ENCODE measurements at places on chromosomes 2 and 18.

DNA sequence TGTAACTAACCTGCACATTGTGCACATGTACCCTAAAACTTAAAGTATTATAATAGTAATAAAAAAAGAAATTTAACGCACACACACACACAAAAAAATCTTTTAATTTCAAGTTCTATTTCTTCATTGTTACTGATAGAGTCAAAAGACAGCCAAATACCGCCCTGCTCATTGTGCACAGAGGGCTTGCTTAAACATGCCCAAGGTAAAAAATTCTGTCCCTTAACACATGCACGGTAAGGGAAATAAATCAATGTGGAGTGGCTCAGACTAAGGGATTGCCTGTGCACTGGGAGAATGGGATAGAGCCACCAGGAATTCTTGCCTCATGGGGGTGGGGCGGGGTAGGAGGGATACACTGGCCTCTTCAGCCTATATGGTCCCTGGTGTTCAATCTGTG lies 468.0 kb downstream of the NUP35 start:
- no peak for DNase-seq

DNA sequence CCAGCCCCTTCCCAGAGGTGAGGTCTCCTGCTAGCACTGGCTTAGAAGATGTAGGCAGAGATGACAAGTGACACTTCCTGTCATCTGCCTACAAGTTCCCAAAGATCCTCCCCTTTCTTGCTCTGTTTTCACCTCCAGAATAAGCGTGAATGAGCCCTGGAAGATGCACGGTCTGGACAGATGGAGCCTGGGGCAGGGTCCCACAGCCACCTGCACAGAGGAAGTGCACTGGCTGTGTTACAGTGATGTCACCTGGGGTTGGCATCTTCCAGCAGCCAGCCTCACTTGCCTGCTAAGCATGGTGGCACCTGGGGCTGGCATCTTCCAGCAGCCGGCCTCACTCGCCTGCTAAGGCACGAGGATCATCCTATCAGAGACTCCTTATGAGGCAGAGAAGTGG lies 32.3 kb downstream of the TMEM18 start:
- no peak for DNase-seq

DNA sequence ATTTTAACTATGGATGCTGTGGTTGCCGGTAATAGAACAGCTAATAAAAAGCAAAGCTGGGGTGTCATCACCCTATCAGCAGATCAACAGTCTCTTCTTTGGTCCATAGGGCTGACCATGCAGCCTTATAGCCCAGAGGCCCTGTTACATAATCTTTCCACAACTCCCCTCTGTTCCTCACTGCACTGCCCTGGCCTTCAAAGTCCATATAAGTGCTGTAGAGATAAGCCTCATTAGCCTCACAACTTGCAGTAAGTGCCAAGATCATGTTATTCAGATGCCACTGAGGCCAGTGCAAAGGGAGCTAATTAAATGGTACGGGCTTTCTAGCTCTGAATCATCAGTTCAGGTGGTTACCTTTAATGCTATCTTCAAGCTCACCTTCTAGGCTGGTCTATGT lies 89.7 kb upstream of the CXCR4 start:
- DNase-seq: no peak

DNA sequence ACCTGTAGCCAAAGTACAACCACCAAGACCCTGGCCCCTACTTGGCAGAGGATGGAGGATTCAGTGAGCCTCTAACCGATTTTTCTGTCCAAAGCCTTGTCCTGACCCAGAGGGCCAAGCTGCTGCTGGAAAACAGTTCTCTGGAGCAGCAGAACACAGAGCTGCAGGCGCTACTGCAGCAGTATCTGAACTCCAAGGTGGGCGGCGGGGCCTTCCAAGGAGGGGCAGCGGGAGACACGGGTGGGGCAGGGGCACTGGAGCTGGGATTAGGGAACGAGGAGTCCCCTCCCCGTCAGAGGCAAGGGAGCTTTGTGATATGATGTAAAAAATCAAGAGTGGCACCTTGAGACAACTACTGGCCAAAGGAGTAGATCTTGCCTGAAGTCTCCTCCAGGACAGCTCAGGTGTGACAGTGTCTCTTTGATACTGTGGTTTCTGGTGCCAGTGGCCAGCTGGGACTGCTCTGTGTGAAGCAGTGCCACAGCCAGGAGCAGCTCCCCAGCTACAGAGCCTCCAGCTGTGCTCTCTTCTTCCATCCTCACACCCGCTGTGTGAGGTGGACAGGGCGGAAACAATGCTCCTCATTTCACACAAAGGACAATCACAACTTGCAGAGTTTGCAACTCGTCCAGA lies 22.8 kb downstream of the OTOF start:
- DNase-seq: no peak

- DNase-seq: no peak
Measured at GRCh38 chr2:176090862-176091261, 1.7 kb upstream of the HOXD13 start.

- DNase-seq: no peak
Measured at GRCh38 chr2:138922973-138923563, 142.9 kb upstream of the NXPH2 start.

DNA sequence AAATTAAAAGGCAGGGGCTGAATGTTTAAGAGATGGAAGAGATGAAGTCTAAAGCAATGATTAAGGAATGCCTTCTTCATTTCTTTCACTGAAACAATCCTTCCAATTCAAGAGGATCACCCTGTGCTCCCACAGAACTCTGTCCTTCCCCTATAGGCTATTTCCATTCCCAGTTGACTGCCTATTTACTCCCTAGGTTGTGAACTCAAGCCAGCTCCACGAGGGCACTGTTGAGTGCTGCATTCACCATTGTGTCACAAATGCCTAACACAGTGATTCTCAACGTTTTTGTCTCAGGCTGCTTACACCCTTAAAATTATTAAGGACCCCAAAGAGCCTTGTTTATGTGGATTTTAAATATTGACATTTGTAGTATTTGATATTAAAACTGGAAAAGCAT lies 112.4 kb downstream of the AOX1 start:
- DNase-seq: no peak

- DNase-seq: no peak
Measured at GRCh38 chr2:19933351-19933981, 31.7 kb upstream of the TTC32 start.

- DNase-seq: no peak
Measured at GRCh38 chr18:41985914-41986313, 30.9 kb downstream of the PIK3C3 start.

GRCh38 chr2:71839826-71840225 lies 307.8 kb downstream of the CYP26B1 start:
- DNase-seq: no peak

DNA sequence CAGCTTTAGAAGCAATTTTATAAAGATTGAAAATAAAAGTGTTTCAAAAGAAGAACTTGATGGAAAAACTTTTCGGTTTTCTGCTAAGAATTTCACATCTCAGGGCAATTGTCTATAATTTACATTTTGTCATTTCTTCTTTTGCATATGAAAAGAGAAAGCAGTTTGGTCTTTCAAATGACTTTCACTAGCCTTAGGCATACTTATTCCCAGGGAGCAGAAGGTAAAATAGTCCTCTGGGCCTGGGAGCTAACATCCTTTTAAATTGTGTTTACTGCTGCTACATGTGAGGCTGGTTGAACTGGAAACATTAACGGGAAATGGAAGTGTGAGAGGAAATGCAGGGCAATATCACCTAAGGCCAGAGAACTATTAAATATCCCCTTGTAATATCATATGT lies 37.1 kb downstream of the MYO3B start:
- DNase-seq: no peak

- no peak for DNase-seq
Measured at GRCh38 chr18:3590096-3590630, 140.2 kb downstream of the TGIF1 start.

GRCh38 chr2:30978854-30979253 lies 159.4 kb downstream of the GALNT14 start:
- DNase-seq: no peak

DNA sequence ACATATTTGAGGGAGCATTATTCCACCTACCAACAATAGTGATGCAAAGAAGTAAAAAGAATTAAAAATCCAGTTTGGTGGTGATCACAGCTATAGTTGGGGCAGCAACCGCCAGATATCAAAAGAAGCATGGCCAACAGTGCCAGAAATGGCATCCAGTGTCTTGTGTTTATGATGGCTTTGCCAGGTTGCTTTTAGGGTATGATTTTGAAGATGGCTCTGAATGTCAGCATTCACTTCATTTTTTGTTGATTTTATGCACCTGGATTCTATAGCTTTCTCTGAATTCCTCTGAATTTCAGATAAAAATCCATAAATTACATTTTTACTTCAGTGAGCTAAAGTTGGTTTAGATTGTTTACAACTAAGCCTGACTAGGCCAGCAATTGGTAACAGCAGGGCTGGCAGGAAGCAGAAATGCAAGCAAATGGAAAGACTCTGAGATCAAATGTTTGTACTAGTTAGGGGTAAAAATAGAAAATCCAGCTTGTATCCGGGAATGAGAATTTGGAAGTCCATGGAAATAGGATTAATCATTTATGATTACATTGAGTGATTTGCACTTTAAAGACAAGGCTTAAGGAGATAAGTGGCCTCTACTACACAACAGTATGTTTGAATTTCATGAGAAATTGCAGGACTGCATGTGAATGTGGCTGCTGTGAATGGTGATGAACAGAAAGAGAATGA lies 40.4 kb downstream of the COL3A1 start:
- DNase-seq: no peak

DNA sequence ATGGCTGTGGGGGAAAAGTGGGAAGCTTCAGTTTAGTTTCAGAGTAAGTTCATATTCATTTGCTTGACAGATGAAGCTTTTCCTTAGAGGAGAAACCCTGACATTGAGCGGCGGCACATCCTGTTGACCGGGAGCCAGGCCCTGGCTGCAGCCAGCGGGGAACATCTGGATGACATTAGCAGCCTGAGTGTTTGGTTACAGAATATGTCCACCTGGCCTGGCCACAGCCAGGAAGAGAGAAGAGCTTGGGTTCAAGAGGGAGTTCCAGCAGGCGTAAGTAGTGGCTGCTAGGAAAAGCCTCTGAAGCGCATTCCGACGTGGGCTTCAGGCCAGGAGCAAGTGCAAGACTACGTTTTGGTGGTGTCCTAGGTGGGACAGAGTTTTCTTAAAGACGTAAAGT lies 144.9 kb upstream of the MYCN start:
- DNase-seq: no peak

DNA sequence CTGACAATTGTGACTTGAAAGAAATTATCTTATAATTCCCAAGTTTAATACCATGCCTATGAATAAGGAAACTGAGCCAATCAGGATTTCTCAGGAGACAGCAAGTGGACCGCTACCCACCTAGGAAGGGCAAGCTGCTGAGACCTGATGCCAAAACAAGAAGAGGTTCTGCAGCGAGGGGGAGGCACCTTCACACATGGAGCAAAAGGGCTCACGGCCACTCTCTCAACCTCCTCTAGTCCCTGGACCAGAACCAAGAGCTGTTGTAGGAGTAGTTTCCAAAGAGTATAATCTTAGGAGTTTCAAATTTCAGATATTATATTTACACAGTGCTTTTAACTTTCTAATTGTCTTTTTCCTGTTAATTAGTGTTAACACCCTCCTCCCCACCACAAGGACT lies 154.7 kb upstream of the ETAA1 start:
- DNase-seq: no peak

DNA sequence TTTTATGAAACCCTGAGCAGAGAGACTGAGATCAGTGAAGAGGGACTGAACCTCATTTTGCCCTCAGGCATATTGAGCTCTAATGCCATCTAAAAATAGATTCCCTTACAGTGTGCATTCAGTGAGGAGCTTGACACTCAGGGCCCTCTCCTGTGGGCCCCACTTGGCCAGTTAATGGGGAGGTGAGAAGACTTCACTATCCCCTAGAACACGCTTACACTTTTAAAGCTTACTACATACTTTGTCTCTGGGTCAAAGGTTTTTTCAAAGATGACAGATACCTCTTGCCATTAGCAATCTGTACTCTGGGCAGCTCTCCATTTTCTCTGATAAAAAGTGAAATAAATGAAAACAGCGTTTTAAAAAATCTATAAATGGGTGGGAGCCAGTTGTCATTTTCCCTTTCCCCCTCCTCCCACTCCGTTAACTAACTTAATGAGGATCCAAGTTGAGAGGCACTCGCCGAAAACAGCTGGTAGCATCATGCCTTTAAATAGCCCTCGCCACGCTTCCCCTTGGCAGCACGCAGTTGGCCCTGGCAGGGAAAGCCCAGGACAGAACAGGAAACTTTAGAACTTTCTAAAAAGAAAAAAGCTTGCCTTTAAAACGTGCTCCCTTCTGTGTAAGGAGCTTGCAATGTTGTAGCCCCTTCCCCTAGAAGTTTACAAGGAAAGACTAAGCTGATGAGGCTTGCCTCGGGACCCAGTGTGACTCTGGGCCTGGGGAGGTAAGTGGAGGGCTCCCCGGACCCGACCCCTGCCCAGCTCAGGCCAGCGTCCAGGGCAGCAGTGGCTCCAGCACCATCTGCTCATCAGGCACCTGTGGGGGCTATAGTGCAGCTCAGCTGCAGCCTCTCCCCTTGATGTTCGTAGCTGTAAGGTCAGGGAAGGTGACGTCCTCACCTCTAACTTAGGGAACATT lies 58.8 kb upstream of the FOSL2 start:
- DNase-seq: no peak

DNA sequence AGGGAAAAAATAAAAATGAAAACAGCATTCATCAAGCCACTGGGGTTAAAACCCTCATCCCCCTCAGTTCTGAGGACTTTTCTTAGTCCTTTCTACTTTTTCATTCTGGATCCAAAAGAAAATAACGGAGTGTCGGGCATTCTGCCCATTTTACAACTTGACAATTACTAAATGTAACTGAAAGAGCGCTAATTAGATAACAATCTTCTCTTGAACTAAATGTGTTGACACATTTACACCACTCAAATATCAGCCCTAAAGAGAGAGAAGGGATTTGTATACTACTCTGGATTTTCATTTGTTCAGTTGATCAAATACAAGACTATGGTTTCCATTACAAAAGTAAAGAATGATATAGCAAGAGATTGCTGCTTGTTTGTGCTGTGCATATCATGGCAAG lies 27.5 kb downstream of the ABCA12 start:
- DNase-seq: no peak

- no peak for DNase-seq
Measured at GRCh38 chr18:51668101-51668500, 470.6 kb upstream of the MEX3C start.

DNA sequence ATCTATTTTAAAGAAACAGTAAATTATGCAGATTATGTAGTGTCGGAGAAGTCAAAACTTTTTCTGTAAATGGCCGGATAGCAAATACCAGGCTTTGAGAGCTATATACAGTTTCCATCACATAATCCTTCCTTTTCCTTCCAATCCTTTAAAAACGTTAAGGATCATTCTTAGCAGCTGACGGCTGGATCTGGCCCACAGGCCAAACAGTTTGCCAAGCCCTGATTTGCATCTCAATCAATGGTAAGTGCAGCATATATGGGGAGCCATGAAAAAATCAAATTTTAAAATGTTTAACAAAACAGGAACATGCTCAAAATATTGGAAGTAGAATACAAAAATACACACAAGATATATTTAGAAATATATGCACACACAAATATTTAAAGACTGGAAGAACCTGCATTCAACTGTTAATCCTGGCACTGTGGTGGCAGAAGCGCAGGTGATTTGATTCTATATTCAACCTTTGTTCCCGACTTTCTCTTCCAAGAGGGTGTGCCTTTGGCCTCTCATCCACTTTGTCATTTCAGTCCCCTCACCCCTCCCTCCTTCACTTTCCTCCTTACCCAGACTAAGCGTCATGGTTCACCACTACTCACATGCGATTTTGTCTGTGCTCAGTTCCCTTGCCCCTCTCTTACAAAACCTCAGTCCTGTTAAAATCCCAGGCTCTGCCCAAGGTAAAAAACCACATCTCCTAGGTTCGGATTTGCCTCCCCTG lies 27.3 kb downstream of the NDUFA10 start:
- DNase-seq: no peak

GRCh38 chr2:181281206-181281832 lies 175.9 kb upstream of the ITGA4 start:
- DNase-seq: no peak

All from GM18507 (cell line).